ENCODE measurements at places on chromosomes 5 and 9.

DNA sequence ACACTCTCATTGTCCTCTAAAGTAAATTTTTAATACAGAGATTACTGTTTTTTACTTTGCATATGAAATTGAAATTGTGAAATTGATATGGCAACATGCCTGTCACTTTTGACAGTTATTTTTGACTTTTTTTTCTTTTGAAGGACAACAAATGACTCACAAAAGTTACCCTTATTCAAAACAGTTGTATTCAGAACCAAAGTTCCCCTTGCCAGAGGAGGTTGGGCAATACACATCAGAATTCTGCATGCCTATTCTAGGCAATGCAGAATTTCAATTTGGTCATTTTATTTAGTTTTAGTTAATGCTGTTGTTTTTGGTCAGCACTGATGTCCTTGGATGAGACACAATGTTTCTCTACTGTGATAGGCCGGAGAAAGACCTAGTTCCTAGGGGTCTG lies 299.1 kb upstream of the PRR16 start:
- no peak for DNase-seq

DNA sequence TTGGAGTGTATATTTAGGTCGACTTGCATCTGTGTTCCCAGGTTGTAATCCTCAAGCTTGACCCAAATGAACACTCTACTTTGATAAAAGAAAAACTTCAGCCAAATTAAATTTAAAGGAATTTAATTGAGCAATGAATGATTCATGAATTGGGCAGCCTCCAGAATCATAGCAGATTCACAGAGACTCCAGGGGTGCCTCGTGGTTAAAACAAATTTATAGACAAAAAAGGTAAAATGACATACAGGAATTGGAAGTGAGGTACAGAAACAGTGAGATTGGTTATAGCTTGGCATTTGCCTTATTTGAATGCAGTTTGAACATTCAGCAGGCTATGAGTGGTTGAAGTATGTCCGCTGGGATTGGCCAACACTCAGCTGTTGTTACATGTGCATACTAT lies 21.6 kb upstream of the SPATA31D4 start:
- DNase-seq = no peak

- peak; percentile 6 for DNase-seq
These were observed 179.7 kb upstream of the ANKRD55 start for GRCh38 chr5:56412601-56413379.

- DNase-seq = no peak
These were observed 143.9 kb upstream of the MOCS2 start for GRCh38 chr5:53253421-53253871.

- DNase-seq = no peak
These were observed 1180.4 kb downstream of the CDH9 start for GRCh38 chr5:25858019-25858418.

DNA sequence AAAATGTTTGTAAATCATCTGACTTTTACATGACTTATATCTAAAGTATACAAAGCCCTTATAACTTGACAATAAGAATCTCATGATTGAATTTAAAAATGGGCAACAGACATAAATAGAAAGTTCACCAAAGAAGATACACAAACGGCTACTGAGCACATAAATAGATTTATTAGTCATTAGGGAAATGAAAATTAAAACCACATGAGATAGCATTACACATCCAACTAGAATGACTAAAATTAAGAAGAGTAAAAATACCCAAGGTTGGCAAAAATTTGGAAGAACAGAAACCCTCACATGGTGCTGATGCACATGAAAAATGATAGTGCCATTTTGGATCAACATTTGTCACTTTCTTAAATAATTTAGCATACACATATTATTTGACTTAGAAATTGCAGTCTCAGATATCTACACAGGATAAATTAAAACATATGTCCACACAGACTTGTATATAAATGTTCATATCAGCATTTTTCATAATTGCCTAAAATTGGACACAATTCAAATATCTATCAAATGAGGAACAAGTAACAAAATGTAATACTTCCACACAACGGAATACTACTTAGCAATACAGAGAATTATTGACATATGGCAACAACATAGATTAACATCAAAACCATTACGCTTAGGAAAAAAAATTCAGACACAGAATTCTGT lies 359.1 kb upstream of the DAB2 start:
- no peak for DNase-seq

DNA sequence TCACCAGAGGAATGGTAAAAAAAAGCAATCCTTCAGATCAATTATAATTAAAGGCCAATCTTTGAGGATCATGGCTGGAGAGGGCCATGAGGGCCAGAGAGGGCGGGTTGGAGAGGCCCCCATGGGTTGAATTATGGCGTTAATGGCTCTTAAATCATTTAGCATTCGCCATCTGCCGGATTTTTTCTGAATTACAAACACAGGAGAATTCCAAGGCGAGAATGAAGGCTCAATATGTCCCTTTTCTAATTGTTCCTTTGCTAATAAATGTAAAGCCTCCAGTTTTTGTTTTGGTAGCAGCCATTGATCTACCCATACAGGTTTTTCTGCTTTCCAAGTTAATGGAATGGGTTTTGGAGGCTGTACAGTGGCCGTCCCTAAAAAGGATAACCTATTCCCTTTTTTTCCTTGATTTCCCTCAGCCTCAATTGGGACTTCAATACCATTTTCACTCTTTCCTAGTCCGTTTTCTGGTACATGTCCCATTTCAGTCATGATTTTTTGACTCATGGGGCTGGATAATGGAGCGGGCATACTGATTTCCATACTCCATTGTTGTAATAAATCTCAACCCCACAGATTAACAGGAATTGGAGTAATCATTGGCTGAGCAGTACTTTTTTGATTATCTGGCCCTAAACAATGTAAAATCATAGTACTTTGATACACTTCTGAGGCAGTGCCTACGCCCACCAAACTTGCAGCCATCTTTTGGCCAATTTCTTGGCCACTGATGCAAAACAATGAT lies 6.7 kb upstream of the TMEM141 start:
- DNase-seq = no peak

DNA sequence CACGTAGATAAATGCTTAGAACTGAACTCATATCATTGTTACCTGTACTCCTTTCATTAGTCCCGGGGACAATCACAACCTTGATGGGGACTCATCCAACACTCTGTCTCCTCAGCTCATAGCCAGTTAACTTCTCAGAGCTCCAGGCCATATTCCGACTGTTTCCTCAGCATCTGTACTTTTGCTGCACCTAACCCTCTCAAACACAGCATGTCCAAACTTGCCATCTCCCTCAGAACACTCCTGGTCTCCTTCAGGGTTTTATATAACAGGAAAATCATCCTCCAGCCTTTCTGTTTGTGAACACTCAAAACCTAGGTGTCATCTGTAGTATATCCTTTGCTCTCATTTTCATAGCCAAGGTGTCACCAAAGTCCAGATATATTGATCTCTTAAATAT lies 150.5 kb downstream of the CDH6 start:
- no peak for DNase-seq

- no peak for DNase-seq
These were observed 106.3 kb upstream of the SSBP2 start for GRCh38 chr5:81856948-81857928.

DNA sequence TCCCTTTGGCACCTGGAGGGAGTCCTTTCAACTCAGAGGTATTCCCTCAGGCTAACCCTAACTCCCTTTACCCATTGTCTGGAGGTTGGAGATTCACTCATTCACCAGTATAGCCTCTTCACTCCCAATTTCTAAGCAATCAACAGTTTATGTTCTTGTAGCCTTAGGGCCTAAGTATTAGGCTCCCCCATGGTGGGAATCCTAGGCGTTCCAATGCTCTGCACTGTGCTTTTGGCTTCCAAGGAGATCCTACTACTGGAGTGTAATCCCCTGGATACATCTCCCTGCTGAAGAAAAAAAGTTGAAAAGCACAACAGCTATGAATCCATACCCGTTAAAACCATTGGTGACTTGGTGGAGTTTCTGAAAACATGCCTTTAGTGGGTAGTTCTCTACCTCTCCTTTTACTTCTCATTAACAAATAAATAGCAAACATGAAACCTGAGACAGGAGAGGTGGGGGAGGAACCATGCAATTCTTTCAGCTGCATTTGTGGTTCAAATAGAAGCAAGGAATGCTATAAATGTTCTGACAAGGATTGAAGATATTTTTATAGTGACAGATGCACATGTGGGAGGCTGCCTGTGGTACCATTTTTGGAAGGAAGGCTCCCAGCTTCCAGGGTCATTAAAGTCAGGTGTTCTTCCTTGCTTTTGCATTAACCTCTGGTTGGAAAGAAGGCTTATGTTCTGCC lies 397.1 kb downstream of the DMAC1 start:
- DNase-seq = no peak

DNA sequence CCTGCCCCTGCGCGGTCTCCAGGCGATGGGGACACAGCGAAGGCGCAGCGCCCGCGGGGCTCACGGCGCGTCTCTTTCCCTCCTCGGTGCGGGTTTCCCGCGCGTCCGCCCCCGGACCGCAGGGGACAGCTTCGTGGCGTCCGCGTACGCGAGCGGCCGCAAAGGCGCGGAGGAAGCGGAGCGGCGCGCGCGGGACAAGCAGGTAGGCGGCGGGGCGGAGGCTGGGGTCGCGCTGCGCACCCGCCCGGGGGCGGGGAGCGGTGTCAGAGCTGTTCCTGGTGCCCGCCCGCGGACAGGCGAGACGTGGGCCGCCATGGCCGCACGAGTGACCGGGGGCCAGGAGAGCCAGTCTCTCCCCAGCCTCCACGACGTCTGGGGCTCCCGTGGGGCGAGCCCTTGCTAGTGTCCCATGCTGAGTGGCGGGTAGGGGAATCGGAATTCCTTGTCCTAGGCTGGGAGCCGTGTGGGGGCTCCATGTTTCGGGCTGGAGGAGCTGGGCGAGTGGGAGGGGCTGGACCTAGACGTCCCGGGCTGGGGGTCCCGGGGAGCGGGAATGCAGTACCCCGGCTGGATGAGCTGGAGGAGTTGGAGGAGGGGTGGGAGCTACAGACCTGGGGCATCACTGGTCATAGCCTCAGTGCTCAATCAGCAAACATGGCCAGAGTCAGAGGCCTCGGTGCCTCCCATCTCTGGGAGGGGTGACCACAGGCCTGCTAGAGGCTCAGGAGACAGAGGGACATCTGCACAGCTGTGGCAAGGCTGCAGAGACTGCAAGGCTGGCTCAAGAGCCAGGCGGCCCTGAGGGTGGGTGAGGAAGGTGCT lies 968 bp downstream of the NKD2 start:
- no peak for DNase-seq

DNA sequence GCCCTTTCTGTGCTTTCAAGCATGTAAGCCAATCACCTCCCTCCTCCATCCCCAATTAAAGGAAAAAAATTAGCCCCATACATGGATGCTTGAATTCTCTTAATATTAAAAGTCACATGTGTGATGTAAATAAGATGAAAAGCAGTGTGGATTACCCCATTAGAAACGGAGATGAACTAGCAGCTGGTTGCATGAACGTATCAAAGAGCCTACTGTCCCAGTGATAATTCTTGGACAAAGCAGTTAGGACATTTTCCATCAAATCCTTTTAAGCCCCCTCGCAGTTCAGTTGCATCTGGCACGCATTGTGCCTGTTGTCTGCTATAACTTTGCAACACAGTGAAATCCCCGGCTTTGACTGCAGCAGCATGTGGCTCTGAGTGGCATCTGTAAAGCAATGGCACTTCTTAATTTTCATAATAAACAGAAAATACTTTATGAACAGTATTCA lies 285.6 kb downstream of the FBXL7 start:
- no peak for DNase-seq

DNA sequence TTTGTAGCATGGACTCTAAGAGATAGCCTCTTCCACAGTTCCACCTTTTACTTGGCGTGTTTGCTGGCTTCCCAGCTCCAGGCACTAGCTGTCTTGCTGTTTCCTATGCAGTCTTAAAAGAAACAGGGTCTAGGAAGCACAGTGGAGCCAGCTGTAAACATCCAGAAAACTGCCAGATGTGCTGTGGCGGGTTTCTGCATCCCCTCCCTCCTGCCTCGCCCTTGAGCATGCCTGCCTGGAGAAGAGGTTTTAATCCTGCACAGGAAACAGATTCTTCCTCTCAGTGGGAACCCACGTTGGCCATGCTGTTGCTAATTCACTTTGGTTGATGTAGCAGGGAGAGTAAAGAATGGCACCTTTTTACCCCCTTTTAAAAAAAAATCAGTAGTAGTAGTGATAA lies 121.3 kb downstream of the RPS23 start:
- DNase-seq = no peak

DNA sequence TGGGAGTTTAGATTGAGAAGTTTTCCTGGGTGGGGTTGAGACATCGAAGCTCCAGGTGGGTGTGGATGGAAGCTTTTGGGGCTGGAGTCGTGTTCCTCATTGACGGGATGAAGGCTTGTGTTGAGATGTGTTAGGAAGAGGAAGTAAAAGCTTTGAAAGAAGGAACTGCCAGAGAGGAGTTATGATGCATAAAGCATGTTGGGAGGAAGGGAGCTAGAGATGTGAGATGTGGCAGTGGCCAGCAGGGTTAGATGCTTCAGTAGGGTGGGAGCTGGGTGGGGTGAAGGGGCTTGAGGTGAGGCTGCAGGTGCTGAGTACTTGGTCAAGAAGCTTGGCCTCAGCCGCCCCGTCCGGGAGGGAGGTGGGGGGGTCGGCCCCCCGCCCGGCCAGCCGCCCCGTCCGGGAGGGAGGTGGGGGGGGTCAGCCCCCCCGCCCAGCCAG lies 56.7 kb downstream of the HSPA4 start:
- DNase-seq = no peak

DNA sequence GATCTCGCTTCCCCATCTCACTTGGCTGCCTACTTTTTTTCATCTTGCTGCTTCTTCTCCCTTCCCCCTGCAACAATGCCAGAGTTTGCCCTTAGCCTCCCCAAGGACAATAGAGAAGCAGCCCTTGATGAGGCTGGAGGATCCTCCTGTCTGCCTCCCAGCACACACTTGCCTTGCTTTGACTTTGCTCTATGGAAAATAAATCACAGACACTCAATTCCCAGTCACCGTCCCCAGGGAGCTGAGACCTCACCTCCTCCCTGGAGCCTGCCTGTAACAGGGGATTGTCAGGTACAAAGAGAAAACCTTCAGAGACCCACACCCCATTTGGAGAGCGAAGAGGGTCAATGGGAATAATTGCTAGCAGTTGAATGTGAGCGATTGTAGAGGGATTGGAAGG lies 242.1 kb upstream of the ZNF462 start:
- no peak for DNase-seq

- peak; percentile 6 for DNase-seq
These were observed at the start of gene CMBL for GRCh38 chr5:10307206-10308148. CMBL (minus strand) TSS chr5:10307902; CDS start chr5:10290762, 17,140 bp downstream.

GRCh38 chr9:89743573-89744254 lies 138.9 kb downstream of the GADD45G start:
- peak; percentile 80 for DNase-seq

GRCh38 chr9:92790542-92791527 lies 26.2 kb upstream of the BICD2 start:
- peak; percentile 75 for DNase-seq

All from stimulated activated naive CD4-positive, alpha-beta T cell (primary cell).